ENCODE measurements at places on chromosomes 7 and 10.

DNA sequence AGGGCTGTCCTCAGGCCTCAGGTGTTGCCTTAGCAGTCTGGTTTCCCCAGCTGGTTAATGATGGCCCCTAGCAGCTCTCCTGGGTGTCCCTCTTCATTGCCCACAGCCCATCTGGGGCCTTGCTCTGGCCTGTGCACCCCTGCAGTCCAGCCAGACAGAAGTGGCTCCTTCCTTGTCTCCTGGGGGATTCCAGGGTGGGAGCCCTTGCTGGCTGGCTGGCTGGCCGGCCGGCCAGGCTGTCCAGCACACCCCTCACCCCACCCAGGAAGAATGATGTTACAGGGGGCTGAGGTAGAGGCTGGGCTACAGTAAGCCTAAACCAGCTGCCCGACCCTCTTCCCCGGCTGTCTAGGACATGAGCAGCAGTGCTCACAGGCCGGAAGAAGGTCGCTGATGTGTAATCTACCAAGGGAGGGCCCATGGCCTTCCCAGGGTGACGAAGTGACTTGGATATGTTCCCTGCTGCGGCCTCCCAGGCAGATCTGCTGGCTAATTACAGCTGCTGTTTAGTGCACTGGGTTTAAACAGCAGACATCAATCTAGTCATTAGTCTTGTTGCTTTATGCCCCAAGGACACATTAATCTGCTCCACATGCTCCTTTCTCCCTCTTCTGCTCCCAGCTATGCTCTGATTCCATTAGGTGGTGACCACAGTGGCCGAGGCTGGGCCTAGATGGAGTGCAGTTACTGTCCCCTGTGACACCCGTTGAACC lies 53.8 kb upstream of the LRRC4 start:
- no peak for DNase-seq

- DNase-seq, result no peak
These were observed 342.6 kb upstream of the ZMIZ1 start for GRCh38 chr10:78726171-78726570.

GRCh38 chr7:87083865-87084519 lies 24.5 kb upstream of the ELAPOR2 start:
- DNase-seq, result no peak

- DNase-seq, result no peak
These were observed 65.1 kb downstream of the CALML3 start for GRCh38 chr10:5589661-5590511.

DNA sequence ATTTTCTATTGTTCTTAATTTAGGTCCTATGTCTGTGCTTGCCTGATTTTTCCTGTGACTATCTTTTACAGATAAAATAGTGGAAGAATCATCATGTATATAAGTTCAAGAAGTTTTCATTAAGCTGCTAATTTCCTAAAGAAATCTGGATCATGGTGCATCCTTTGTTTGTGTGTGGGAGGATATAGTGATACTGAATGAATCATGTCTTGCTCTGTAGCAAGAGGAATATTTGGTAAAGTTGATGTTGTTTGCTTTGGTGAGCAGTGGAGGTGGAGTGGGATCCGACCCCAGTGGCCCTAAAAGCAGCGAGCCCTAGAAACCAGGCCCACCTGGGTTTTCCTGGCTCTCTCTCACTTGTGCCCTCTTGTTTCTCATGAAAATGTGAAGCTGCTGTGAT lies 83.7 kb downstream of the CCNY start:
- DNase-seq, result no peak

DNA sequence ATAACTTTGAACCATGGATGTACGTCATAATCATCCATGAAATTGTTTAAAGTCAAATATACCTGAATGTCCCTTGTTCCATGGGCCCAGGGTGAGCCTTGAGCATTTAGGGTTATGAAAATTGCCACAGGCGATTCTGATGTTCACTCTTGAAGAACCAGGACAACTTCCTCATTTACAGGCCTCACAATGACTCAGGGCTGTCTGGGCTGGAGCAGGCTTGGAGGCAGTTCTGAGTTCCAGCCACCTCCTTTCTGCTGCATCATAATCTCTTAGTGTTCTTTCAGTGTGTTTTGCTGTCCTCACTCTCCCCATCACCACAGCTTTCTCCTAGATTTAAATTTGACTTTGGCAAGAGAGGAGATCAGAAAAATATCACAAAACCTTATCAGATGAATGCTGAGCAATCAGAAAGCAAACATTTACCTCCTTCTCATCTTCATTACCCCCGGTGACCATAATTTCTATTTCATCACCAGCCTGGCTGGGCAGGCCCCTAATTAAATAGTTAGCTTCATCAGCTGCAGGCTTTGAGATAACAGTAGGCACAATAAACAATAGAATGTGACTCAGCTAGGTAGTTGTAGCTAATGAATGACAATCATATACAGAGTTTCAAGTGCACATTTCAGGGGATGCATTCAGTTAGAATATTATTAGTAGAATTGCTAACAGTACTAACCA lies 571.0 kb downstream of the SH2D4B start:
- no peak for DNase-seq

- no peak for DNase-seq
These were observed 72.9 kb upstream of the ABCB5 start for GRCh38 chr7:20542594-20542993.

DNA sequence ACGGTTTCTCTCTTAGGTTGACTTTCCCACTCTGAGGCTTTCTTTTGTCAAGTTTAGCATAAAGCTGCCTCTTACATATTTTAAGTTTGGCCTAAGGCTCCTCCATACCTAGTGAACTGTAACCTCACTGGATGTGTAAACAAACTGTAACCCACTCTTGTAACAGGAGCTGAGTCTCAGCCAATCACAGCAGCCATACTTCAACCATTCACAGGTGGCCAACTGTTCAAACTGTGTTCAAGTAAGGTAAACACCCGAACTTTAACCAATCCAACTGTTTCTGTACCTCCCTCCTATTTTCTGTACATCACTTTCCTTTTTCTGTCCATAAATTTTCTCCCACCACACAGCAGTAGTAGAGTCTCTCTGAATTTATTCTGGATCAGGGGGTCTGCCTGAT lies 7.7 kb upstream of the NRBF2 start:
- no peak for DNase-seq

- no peak for DNase-seq
These were observed 89.5 kb downstream of the ELMO1 start for GRCh38 chr7:37359180-37359579.
